ENCODE measurements at places on chromosomes 13 and 19.

GRCh38 chr19:51094696-51095279, 12.1 kb upstream of the KLK14 start:
- peak; percentile 68 for DNase-seq

DNA sequence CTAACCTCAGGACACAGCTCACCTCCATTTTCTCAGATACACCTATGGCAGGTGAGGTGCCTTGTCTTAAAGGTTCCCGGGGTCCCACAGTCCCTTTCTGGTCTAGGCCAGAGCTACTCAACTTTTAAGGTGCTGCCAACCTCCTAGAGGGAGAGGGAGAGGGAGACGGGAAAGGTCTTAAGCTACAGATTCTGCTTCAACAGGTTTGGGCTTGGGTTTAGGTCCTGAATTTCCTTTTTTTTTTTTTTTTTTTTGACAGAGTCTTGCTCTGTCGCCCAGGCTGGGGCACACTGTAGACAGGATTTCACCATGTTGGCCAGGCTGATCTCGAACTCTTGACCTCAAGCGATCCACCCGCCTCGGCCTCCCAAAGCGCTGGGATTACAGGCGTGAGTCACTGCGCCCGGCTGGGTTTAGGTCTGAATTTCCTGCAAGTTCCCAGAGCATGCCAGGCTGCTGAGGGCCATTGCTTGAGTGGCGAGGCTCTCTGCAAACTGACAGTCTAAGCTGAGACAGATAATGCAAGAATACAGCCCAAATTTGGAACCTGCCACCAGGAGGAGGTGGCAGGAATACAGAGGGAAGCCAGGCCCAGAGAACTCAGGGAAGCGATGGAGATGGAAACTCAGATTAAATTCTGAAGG, 7.8 kb upstream of the SYCN start:
- no peak for DNase-seq

DNA sequence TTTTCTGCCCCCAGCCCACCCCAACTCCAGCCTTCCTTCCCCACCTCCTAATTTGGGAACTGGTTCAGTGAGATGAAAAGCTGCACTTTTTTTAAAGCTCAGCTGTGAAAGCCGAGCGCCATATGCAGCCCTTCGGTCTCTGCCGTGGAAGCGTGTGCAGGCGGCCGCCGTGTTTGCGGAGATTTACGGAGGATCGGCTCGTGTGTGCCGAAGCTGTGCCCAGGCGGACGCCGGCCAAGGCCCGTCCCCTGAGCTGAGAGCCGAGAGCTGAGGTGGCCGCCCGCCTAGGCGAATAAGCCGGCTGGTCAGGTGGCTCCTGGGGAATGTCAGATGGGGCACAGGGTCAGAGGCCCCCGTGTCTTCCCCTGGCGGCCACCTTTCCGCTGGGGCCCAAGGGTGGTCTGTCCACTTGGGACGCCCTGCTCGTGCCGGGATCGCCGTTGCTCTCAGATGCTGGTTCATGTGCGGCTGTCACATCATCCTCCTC, 78.7 kb downstream of the ZNF536 start:
- DNase-seq: no peak

- peak; percentile 97 for DNase-seq
Measured at GRCh38 chr19:35860818-35861639, 4.3 kb downstream of the KIRREL2 start.

- DNase-seq: no peak
Measured at GRCh38 chr19:53775524-53775923, 48.6 kb downstream of the NLRP12 start.

- no peak for DNase-seq
Measured at GRCh38 chr19:49528211-49528771, 488 bp downstream of the RCN3 start.

- no peak for DNase-seq
Measured at GRCh38 chr19:39941615-39942365, 7.4 kb upstream of the FCGBP start.

GRCh38 chr13:50090211-50090610, 75.0 kb downstream of the KCNRG start:
- no peak for DNase-seq

DNA sequence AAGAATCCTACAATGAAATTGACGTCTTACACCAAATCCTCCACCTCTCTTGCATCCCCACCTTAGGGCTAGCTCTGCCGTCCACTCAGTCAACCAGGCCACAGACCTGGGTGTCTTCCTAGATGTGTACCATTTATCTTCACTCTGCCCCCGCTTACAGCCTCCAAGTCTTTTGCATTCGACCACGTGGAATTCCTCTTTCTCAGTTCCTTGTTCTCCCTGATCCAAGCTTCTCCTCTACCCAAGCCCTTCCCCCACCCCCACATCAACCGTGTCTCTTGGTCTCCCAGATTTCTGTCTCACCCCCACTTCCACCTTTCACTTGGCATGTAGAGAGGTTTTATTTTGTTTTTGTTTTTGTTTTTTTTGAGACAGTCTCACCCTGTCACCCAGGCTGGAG, 1.2 kb upstream of the DMWD start:
- DNase-seq: no peak

DNA sequence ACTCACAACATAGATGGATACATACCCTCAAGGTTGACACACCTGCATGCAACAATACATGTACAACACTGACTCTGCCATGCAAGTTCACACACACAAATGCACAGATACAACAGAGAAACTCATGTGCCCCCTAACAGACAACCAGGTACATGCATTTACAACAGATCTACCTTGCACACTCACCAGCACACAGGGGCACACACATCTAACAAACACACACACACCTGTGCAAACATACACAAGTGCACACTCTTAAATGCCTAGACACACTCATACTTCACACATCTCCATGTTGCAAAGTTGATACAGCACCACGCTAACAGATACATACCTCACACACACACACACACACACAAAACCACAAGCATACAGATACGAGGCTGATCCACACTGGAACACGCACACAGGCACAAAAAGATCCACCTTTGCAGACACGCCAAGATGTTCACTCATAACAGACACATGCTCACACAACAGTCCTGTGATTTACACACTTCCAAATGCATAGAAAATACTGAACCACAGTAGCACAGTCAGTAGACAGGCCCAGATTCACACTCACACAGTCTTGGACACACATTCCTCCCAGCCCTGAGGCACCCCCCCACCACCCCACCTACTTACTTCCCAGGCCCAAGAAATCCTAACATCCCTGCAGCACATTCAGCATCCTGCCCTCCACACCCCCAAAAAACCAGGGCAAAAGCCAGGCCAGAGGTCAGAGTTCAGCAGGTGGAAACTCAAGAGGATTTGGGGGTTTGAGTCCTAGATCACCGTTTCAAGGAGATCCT, 1.4 kb downstream of the LRFN1 start:
- no peak for DNase-seq

DNA sequence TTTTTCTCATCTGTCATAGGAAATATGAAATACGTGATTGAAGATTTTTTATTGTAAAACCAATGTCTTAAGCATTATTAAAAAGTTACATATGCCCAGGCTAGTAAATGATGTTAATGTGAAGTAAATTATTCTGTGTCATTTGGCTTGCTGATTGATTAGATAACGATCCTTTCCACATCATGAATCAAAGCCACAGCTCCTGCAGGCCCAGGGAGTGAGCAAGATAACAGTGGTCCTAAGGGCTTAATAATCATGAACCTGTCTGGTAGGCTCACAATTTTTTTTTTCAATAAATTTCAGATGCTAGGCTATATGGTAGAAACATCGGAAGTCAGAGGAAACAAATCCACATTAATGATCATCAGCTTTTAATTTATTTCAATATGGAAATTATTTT, 269.0 kb upstream of the SLC10A2 start:
- DNase-seq: no peak

GRCh38 chr19:38506375-38506722, 72.9 kb downstream of the RYR1 start:
- DNase-seq: no peak

- DNase-seq: peak; percentile 97
Measured at GRCh38 chr13:103883164-103883563, 816.9 kb upstream of the SLC10A2 start.

DNA sequence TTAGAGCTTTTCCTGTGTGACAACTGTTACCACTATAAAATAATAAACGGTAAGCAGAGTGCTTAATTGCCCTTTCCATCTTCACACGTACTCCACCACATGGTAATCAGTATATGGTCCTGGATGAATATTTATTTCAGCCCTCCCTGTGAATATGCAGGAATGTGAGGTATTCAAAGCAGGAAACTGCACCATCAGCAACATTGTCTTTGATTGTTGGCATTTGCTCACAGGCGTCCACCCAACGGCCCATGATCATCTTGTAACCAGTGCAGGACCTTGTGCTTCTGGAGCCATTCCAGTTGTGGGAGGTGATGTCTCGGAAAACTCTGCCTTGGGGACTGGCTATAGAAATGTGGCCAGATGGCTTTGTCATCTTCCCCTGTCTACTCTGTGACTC, 132.6 kb downstream of the COG6 start:
- DNase-seq: no peak

- no peak for DNase-seq
Measured at GRCh38 chr13:78045916-78046315, 127.3 kb upstream of the EDNRB start.

DNA sequence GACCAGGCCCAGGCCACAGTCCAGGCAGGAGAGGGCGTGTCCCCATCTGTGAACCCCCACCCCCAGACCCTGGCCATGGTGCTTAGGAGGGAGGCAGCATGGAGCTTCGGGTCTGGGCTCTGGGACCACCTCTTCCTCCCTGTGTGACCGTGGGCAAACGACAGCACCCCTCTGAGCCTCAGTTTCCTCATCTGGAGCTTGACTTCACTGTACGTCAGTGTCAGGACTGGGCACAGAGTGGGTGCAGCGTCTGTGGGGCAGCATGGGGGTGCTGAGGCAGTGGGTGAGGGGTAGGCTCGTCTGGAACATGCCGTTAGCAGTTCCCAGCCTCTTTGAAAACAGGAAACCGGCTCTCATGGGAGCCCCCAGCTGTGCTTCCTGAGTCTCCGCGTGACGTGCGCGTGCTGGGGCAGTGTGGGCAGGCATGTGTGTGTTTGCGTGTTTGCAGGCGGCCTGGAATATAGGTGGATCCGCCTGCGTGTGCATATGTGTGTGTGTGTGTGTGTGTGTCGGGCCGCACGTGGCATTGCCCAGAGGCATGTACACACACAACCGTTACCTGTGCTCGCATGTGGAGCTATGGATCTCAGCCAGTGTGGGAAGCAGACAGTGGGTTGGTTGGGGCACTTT, 15.8 kb downstream of the ARRDC2 start:
- no peak for DNase-seq

DNA sequence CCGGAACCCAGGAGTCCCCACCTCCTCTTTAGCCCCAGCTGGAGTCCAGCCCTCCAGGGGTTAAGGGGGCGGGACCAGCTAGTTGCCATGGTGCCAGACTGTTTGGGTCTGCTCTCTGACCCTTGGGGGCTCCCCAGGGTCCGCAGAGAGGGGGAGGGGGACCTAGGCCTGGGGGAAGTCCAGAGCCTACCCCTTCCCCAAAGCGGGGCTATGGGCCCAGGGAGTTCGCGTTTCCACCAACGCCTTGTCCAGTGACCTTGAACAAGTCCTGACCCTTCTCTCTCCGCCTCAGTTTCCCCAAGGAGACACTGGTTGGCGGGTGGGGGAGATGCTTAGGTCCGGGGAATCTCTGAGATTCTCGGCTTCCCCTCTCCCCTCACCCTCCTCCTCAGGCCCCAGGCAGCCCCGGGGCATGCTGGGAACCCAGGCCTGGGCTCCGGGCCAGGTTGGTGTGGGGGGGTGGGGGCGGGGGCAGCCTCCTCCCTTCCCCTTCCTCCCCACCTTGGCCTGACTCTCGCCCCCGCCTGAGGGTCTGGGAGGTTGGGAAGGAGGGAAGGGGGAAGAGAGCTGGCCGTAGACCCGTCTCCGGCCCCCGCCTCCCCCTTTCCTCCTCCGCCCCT, 2.6 kb upstream of the SPACA6 start:
- DNase-seq: peak; percentile 94

GRCh38 chr19:30742406-30742938, 370.3 kb downstream of the ZNF536 start:
- no peak for DNase-seq

DNA sequence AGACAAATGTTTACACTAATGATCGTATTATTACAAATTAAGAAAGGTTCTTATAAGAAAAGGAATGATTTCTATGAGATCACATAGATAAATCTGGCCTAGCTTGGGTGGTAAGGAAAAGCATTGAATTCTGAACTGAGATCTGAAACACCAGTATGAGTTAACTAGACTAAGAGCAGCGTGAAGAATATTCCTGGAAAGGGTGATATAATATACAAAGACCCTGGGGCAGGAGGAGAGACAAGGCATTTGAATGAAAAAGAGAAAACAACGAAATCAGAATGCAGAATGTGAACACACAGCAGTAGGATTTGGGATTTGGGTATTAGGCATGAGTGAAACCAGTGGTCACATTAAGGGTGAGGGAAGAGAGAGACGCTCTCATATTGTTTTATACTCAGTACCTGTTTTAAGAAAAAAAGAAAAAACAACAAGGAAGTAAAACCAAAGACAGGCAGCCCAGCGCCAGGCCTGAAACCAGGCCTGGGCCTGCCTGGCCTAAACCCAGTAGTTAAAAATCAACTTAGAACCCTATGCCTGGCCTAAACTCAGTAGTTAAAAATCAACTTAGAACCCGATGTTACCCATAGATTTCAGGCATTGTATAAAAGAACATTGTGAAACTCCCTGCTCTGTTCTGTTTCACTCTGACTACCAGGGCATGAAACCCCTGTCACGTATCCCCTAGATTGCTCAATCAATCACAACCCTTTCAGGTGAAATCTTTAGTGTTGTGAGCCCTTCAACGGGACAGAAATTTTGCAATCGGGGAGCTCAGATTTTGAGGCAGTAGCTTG, 287.1 kb downstream of the ITGBL1 start:
- no peak for DNase-seq

DNA sequence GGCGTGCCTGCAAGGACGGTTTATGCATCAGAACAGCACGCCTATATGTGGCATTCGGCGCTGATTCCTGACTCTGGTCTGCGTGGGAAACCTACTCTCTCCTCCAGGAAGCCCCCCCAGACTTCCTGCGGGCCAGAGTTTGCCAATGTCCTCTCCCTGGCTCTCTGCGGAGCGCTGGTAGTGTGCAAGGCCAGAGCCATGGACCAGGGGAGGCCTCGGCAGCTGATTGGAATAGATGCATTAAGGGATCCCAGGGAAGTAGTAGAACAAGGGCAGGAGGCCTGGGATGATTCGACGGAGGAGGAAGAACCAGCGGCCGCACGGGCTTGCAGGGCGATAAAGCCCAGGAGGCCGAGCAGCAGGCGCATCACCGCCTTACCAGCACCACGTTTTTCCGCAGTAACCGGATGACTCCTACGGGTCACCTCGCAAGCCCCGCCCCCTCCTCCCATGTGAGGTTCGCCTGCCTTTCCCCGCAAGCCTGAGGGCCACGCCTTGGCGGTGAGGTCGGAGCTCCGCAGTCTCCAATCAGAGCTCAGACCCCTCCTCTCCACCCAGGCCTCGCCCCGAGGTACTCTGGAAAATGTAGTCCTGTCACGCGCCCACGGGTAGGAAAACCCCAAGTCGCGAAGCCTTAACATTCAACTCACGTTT, 5.0 kb downstream of the CLEC11A start:
- DNase-seq: peak; percentile 98

- no peak for DNase-seq
Measured at GRCh38 chr13:80888390-80888789, 547.5 kb upstream of the SPRY2 start.

- no peak for DNase-seq
Measured at GRCh38 chr13:63208826-63209225, 1793.2 kb upstream of the PCDH20 start.
